ENCODE measurements at places on chromosomes 3 and 15.
A peak's percentile ranks its signal among the peaks of the same experiment; 100 is the strongest.

GRCh38 chr15:62391641-62392262 lies 226.7 kb upstream of the C2CD4B start:
- peak; percentile 38 for DNase-seq

- no peak for DNase-seq
These were observed 9.2 kb upstream of the MEF2A start for GRCh38 chr15:99556578-99556977.

DNA sequence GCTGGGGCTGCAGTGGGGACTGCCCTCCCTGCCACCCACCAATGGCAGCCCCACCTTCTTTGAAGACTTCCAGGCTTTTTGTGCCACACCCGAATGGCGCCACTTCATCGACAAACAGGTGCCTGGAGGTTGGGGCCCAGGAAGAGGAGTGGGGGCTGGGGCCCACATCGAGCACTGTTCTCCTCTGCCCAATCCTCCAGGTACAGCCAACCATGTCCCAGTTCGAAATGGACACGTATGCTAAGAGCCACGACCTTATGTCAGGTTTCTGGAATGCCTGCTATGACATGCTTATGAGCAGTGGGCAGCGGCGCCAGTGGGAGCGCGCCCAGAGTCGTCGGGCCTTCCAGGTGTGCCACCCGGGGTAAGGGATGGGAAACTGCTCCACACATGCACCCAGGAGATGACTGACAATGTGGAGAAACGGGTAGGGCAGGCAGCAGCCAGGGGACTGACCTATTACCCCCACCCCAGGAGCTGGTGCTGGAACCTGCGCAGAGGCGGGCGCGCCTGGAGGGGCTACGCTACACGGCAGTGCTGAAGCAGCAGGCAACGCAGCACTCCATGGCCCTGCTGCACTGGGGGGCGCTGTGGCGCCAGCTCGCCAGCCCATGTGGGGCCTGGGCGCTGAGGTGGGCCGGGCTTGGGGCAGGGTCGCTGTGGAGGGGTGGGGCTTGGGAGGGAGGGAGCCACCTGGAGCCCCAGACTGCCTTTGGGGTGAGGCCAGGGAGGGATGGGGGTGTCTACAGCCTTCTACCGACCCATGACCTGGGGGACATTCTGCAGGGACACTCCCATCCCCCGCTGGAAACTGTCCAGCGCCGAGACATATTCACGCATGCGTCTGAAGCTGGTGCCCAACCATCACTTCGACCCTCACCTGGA lies 22.9 kb downstream of the NBEAL2 start:
- no peak for DNase-seq

DNA sequence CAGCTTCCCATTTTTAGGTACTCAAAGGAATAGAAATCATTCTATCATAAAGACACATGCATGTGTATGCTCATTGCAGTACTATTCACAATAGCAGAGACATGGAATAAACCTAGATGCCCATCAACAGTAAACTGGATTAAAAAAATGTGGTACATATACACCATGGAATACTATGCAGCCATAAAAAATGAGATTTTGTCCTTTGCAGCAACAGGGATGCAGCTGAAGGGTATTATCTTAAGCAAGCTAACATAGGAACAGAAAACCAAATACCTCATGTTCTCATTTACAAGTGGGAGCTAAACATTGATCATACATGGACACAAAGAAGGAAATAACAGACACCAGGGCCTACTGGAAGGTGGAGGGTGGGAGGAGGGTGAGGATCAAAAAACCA lies 33.1 kb upstream of the COL6A5 start:
- DNase-seq, result no peak

- no peak for DNase-seq
These were observed 28.2 kb upstream of the DNAJC19 start for GRCh38 chr3:181017690-181018089.
